ENCODE measurements at places on chromosomes 11 and 22.

GRCh38 chr22:32818446-32819115 is 17.1 kb downstream of the TIMP3 start:
- DNase-seq, result no peak

DNA sequence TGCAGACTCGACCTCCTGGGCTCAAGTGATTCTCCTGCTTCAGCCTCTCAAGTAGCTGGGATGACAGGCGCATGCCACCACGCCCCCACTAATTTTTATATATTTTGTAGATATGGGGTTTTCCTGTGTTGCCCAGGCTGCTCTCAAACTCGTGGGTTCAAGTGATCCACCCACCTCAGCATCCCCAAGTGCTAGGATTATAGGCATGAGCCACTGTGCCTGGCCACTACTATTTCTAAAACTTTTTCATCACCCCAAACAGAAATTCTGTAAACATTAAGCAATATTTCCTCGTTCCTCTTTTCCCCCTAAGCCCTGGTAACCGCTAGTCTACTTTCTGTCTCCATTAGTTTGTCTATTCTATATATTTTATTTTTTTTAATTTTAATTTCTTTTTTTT is 9.0 kb upstream of the ATG16L2 start:
- DNase-seq, result no peak

DNA sequence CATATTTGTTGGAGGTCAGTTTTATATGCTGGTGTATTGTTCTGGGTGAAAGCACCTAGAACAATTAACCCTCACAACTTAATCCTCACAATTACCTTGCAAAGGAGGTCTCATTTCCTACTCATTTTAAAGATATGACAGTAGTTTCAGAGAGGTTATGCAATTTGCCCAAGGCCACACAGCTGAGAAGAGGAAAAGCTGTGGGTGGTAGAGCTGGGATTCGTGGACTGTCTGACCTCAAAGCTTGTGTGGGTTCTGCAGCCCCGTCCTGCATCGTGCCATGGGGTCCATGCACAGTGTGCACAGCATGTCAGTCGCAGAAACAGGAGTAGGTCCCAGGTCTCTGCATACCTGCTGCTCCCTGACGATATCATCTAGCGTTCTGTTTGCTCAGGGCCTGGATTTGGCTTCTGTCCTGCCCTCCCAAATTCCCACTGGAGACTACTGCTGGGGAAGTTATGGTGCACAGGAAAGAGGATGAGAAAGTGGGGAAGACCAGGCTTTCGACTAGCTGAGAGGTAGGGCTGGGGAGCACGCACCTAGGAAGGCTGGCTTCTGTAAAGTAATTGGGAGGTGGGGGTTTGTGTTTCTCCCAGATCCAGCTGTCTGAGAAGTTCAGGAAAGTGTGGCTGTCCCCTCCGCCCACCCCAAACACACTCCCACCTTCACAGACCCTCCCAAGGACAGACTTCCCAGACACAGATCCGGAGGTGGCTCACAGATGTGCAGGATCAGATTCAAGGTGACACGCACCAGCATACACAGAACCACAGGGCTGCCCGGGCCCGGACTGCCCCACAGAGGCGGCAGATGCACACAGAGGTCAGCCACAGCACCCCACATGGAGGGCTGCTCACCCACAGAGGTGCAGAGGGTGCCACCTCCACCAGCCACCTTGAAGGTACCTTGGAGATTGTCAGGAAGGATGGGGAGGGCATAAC is 2.0 kb downstream of the BACE1 start:
- no peak for DNase-seq

DNA sequence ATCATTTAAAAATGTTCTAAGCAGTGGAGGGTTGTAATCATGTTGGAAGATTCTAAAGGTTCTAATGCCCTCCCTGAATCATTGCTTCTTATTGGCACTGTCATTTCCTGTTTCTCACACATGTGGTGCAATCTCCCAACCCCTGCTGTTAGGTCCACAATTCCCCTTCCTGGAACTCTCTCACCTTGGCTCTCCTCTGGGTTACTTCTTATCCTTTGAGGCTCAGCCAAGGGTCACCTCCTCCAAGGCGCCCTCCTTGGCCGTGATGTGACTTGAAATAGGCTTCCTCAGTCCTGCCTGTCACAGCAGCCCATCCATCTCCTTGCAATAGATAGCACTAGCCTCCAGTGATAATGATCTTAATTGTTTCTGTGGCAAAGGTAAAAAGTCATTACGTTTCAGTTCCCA is 149.8 kb downstream of the TTC17 start:
- DNase-seq, result no peak

GRCh38 chr11:69435161-69435986 is 46.1 kb upstream of the LINC01488 start:
- DNase-seq, result no peak

GRCh38 chr22:31286360-31287255 is 5.7 kb downstream of the PIK3IP1 start:
- DNase-seq, result peak; percentile 85

DNA sequence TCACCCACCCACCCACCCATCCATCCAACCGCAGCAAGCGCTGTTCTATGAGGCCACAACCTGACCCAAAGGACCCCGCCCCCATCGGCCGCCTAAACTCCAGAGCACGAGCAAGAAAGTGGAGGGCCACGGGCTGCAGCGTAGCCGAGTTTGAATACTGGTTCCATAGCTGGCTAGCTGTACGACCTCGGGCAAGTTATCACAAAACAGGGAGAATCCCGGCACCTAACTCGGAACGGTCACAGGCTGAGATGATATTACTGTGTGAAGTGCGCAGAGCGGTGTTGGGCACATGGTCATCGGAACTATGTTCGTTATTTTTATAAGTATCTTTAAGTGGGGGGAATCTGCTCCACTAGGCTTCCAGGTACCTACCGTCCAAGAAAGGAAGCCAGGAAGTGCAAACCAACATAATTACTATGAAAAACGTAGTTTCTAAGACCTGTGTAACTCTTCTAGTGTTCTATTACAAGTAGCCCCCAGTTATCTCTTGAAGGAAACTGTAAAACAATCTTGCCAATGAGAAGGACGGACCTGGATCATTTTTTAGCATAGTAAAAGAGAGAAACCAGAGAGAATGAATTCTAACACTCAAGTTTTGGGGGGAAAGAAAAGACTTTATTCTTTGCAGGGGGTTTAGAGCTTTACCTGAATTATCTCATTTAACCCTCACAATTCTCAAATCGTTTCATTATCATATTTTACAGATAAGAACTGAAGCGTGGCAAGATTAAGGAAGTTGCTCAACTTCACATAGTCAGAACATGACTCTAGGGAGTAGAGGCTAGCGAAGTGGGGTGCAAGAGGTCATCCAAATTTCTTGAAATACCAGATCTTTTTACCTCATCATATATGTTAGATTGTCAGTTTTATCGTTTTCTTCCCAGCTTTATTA is 663 bp upstream of the BUD13 start:
- no peak for DNase-seq

- DNase-seq, result no peak
Measured at GRCh38 chr22:47914481-47915097, 1152.1 kb downstream of the TBC1D22A start.
